ENCODE measurements at places on chromosomes 2 and 18. TPM values are rescaled to one million over a fixed set of nuclear protein-coding genes. Genes with fewer than 3 reads are reported as not detected.

FAM161A gene
- 8.0 TPM for total RNA-seq

GRCh38 chr2:48860380-48860779 is 104.9 kb upstream of the LHCGR start:
- no peak for DNase-seq

SLC35G4 gene
- total RNA-seq = not detected

UNC80 gene
- 0.22 TPM for total RNA-seq

RAB12 gene
- total RNA-seq = 36.0 TPM

- no peak for DNase-seq
These were observed 392.7 kb upstream of the FANCL start for GRCh38 chr2:58633613-58634365.

C2orf66 gene
- not detected for total RNA-seq

DNA sequence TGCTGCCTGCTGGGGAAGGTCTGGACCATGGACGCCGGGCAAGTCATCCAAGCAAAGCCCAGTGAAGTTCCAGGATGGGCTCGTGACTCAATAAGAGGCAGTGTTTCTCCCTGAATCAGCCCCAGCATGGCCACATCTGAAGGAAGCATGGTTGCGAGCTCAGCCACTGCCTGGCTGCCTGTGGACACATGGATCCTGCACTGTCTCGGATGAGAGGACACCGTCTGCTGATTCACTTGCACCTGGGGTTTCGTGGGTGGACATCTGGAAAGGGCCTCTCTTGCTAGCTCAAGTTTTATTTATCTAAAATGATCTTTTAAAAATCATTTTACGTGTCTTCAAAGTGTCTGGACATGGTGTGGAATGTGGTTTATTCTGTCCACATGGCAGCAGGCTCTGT is 224.8 kb upstream of the FN1 start:
- DNase-seq = no peak

- no peak for DNase-seq
These were observed 191.5 kb downstream of the RAD51AP2 start for GRCh38 chr2:17326717-17327116.

DNA sequence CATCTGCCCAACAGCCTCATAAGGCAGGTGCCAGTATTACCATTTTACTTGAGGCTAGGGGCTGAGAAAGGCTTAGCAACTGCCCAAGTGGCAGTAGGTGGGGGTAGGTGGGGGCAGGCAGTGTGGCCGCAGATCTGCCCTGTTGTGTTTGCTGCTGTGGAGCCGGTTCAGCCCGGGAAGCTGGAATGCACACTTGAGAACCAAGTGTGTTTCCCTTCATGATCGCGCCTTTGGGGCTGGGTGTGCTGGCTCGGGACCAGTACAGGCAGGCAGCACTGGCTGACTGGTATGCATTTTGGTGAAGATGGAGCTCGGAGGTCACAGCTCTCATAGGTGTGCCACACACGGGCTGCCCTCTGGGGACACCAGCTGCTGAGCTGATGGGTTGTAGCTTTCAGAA is 85.1 kb downstream of the CABLES1 start:
- DNase-seq = no peak

GRCh38 chr2:183014005-183014404 is 24.3 kb downstream of the NCKAP1 start:
- DNase-seq = no peak

GRCh38 chr2:221465776-221466175 is 106.3 kb downstream of the EPHA4 start:
- no peak for DNase-seq

DNA sequence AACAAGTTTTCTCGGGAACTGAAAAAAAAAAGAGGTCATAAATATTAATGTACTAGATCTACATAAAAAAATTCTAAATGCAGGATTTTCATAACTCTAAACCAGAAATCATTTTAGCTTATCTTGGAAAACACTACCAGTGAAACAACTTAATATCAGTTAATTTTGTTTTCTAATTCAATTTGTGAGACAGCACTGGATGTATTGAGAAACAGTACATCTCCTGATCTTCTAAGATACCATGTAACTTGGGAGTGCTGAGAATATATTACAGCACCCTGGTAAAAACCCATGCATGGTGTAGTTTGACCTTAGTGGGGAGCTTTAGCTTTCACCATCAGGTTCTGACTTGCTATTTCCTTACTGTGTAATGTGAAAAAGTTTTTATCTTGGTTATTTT is 129.6 kb downstream of the NRXN1 start:
- no peak for DNase-seq

- DNase-seq = no peak
These were observed 18.9 kb upstream of the BAZ2B start for GRCh38 chr2:159635006-159635789.

DNA sequence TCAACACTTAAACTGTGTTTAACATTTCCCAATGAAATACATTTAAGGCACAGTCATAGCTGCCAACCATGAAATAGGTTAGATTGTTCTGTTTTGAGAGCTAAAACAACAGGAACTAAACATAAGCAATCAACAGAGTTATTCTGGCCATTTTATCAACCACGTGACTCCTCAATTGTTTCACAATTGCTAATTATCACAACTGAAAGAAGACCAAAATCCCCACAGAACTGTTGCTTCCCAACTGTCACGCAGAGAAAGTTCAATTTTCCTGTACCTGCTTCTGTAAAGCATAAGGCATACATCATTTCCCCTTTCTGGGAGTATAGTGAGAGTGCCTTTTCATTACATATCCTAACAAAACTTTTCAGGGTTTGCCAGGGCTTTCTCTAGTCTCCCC is 248.6 kb downstream of the EPHA4 start:
- DNase-seq = no peak

GRCh38 chr2:200615247-200615646 is 29.4 kb downstream of the AOX1 start:
- no peak for DNase-seq

- DNase-seq = no peak
These were observed 86.9 kb downstream of the VSNL1 start for GRCh38 chr2:17627434-17627833.

- DNase-seq = no peak
These were observed 345.3 kb upstream of the CDH2 start for GRCh38 chr18:28522236-28522635.

DNA sequence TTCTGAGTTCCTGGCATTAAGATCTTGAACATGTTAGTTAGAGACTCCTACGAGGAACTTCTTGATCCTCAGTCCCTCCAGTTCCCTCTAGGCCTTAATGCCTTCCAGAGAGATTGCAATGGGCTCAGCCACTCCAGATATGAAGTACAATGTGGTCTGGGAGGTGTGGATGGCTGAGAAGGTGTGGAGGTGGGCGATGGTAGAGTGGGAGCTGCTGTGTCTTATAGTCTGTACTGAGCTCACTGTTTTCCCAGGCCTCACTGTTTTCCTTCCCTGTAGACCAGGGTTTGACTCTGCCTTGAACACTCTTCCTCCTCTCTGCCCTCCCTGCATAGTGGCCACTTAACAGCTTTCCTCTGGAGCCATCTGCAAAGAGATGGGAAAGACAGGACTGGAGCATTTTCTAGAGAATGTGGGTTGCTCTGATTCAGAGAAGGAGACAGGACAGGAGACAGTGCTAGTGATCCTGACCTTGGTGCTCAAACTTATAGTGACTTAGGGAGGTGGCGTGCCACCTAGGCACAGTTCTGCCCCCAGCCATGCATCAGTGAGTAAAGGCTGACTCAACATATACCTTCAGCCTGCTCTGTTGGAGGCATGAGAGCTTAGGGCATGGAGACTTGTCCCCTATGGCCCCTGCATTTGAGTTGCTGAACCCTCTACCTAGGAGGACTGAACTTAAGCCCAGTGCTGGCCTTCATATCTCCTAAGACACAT is 129.7 kb downstream of the TDRD15 start:
- DNase-seq = no peak
